Activated CD4-positive, alpha-beta T cell treated with anti-CD3 and anti-CD28 coated beads for 1 hour (primary cell): ENCODE measurements at places on chromosomes 2 and 18.

DNA sequence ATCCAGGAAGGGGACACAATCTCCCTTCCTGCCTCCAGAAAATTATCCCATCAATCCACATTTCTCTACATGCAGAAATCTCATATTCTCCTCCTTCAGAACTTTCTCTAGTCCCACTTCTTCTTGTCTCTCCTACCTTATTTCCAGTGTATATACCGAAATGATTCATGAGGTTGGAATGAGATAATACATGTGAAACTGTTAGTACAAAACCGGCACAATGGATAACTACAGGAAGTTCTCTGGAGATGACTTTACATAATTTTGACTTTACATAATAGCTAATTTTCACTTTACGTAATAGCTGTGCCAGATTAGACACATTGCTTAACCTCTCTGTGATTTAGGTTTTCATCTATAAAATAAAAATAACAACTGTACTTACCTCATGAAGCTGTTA is 801.3 kb downstream of the ERBB4 start:
- no peak for DNase-seq

GRCh38 chr2:237638176-237638575 is 10.8 kb downstream of the LRRFIP1 start:
- DNase-seq, result no peak

DNA sequence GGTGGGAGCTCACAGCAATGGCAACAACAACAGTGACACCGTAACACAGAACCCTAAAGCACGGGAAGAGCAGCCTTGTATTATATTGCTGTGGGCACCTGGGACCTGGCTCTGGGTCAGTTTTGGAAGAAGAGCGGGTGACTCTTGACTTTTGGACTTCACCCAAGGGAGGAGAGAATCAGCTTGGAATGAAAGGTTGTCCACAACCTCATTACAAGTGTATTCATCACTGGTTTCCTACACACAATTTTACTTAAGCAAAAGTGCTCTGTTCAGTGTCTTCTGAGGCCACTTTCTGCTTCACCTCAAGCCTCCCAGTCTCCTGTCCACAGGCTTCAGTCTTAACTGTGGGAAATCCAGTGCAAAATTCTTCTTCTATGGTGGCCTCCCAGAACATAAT is 263.8 kb downstream of the KCNE4 start:
- DNase-seq, result no peak

GRCh38 chr2:14015113-14015630 is 617.3 kb upstream of the LRATD1 start:
- no peak for DNase-seq

- no peak for DNase-seq
Measured at GRCh38 chr18:69880083-69880482, 67.6 kb downstream of the CD226 start.
